GM06990 (cell line): ENCODE measurements at places on chromosomes 13 and 19.

DNA sequence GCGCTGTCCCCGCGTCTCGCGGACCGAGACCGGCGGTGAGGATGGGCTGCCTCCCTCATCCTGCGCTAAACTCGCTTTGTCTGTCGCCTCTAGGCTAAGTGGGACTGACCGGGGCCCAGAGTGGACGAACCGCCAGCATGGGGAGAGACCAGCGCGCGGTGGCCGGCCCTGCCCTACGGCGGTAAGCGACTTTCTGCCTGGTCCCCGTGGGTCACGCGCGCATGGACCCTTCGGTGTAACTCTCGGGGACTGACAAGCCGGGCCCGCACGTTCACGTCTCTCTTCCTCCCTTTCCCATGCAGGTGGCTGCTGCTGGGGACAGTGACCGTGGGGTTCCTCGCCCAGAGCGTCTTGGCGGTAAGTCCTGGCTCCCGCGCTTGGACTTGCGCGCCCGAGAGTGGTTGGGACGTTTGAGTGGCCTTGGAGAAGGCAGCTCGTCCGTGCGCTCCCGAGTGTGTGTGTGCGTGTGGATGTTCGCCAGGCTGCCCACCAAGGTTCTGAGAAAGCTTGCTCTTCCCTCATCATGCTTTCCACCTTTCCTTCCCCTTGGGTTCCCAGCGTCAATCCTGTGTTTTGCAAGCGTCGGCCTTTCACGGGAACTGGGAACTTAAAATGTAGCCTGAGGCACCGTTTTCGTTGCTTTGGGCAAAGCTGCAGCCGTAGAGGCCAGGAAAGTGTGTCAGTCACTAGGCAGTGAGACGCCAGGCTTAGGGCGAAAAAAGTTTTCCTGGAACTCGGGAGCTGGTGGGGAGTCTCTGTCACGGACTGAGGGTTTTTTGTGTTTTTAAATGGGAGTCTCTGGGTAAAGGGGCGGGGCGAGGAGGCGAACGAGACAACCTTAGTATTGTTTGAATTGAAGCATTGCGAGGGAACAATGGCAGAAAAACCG is 927 bp downstream of the COL4A2 start:
- DNase-seq, result no peak

DNA sequence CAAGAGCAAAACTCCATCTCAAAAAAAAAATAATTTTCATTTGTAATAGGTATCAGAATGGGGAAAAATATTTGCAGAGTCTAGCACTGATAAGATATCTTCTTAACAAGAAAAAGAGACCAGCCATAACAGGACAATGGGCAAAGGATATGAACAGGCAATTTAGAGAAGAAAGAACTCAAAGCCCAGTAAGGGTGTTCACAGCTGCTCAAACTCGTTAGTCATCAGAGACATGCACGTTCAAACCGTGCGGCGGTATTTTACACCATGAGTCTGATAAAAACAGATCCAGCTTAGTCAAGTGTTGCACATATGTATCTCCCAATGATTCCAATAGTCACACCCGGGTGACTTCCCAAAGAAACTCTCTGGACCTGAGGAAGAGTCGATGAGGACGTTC is 13.7 kb upstream of the NCCRP1 start:
- no peak for DNase-seq

DNA sequence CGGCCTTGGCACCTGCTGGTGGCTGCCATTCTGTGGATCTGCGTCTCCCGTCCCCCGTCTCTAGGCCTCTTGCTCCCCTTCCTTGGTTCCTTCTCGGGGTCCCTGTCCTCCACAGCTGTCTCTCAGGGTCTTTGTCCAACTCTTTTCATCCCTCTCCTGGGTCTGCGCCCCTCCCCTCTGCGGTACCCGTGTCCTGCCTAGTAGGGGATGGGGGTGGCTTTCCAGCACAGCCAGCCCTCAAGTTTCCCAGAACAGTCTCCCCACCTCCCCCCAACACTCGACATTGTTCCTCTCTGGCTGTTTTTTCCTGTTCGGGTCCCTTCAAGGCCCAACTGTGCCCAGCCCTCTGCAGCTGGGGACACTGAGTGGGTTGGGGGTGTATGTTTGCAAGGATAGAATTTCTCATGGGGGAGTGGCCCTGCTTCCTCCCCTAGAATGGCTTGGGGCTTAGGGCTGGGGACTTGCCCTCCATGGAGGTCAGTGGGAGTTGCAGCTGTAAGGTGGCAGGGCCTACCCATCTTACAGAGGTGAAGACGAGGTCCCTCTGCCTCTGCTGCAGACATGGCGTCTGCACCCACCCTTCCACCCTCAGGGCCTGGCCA is 762 bp upstream of the ADM5 start:
- DNase-seq, result no peak

GRCh38 chr19:10712754-10713153 is 5.1 kb upstream of the DNM2 start:
- DNase-seq, result no peak

DNA sequence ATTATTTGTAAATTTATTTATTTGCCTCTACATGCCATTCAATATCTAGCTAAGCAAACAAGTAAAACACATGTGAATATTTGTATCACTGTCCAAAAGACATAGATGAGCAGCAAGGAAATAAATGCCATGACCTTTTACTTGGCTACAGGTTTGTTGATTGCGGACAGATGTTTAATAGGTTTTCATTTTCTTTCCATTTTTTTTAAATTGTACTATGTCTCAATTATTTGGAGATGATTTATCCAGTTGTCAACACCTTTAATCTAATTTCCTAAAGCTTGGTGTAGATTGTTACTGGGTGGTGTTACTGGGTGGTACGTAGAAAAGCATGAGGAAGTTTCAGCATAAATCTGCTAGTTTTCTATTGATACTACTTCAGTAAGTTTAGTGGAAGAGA is 560.6 kb upstream of the SPRY2 start:
- DNase-seq, result no peak

DNA sequence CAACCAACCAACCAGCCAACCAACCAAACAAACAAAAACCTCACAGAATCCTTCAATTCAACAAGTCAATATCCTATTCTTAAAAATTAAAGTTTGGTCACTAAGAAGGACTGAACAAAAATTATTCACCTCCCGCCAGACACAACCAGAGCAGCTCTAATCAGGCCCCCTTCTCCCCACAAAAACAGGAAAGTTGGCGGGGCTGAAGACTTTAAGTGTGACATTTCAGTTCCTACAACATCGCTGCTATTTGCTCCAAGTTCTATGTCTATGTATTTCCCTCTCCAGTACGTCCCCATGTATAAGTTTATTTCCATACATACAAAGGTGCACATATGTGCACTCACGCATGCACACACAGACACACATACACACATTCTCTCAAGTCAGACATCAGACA is 32.8 kb upstream of the STK24 start:
- DNase-seq, result no peak

- DNase-seq, result no peak
Observed at GRCh38 chr13:90105849-90106496, 1241.5 kb upstream of the MIR17HG start.

DNA sequence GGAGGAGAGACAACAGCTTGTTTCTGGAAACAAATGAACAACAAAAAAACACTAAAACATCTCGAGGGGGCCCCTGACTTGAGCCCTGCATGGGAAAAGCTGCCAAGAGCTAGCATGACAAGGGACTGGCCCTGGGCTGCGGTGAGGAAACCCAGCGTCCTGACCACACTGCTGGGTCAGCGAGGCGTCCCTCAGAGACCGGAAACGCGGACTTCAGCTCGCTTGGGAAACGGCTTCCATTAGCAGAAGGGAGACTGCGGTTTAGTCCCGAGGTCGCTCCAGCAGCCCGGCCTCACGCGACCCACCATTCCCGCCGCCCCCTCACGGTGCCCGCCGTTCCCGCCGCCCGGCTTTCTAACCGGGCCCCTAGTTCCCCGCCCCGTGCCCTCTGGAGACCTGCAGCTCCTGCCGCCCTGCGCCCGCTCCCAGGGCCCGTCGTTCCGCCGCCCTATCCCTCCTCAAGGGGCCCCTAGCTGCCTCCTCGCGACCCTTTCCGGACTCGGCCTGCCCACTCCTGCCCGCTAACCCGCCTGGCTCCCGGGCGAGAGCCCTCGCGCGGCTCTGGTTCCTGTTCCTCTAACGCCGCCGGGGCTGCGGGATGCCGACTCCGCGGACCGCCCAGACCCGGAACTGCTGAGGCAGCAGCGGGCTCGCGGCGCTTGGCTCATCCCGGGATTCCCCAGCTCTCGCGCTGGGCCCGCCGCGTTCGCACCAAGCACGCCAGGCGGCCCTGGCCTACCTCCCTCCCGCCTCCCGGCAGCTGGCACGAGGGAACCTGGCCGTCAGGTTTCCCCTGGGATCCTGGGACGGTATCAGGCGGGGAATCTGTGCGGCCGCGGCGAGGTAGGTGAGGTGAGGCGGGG is at the start of gene CCDC122:
Gene CCDC122, minus strand, starts transcription at position 849 of the 863 bp plus-strand sequence. CDS start 10,364 bp downstream, outside the sequence.
- DNase-seq, result peak; percentile 85

- no peak for DNase-seq
Observed at GRCh38 chr19:36986131-36986530, 70.0 kb downstream of the ZNF568 start.

DNA sequence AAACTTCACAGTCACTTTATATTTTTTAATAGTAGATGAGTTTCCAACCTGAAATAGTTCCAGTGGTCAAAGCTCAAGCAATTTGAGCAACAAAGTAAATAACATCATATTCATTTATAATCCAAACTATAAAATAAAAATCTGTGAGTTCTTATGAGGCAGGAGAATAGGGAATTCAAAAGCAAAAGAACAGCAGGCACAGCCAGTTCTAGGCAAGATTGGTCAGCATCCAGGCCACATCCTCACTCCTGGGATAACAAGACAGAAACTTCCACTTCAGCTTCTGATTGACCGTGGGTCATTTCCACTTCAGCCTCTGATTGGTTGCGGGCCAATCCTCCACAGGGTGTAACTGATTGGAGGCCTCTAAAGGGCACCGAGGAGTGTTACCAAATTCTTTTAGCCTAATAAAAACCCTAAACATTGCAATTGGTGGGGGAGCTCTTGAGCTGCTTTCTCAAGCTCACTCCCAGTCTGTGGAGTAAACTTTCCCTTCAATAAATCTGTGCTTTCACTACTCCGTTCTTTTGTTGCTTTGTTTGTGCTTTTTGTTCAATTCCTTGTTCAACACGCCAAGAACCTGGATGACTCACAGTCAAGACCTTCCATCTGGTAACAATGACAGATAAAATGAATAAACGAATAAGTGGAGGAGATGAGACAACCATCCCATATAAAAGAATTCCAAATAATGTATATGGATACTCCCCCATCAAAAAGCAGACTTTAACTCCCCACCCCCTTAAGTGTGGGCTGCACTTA is 42.6 kb upstream of the AMER2 start:
- DNase-seq, result no peak

GRCh38 chr13:87094646-87095045 is 576.5 kb upstream of the SLITRK5 start:
- DNase-seq, result no peak

GRCh38 chr13:51324714-51325420 is 14.6 kb upstream of the SERPINE3 start:
- peak; percentile 20 for DNase-seq

- no peak for DNase-seq
Observed at GRCh38 chr13:52806029-52806428, 42.4 kb downstream of the PCDH8 start.

GRCh38 chr13:41668130-41668757 is 210.9 kb downstream of the RGCC start:
- peak; percentile 32 for DNase-seq

DNA sequence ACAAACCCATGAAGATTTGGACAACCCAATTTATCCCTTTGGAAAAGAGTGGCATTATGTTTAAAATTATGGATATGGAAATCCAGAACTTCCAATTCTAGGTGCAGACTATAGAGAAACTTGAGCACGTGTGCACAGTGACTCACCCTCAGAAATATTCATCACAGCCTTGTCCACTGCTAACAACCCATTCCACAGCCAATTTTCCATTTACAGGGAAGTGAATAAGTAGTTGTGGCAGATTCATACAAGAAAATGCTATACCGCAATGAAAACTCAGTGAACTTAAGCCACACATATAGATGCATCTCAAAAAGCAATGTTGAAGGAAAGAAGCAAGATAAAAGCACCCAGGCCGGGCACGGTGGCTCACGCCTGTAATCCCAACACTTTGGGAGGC is 133.3 kb downstream of the USP12 start:
- no peak for DNase-seq

- DNase-seq, result no peak
Observed at GRCh38 chr19:8571006-8571411, 6.2 kb downstream of the MYO1F start.

- DNase-seq, result no peak
Observed at GRCh38 chr13:78036841-78037240, 118.2 kb upstream of the EDNRB start.

GRCh38 chr13:31967155-31967554 is 64.4 kb upstream of the FRY start:
- no peak for DNase-seq

DNA sequence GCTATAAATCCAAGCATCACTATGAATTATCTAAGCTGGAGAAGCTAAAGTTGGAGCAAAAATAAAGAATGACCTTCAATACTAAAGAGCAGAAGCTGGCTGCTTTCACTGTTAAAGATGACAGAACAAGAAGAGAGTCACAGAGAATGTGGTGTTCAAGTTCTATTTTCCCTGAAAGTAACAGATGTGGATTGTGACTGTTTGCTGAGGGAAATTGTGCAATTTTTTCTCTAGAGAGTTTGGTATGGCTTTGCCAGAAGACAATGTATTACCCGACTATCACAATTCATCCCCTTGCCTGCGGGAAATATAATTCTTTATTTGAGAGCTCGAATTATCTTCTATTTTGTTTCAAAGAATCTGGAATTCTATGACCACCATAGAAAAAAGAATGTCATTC is 83.1 kb downstream of the TNFSF13B start:
- DNase-seq, result no peak

- no peak for DNase-seq
Observed at GRCh38 chr19:18320865-18321733, 1.8 kb downstream of the LSM4 start.

DNA sequence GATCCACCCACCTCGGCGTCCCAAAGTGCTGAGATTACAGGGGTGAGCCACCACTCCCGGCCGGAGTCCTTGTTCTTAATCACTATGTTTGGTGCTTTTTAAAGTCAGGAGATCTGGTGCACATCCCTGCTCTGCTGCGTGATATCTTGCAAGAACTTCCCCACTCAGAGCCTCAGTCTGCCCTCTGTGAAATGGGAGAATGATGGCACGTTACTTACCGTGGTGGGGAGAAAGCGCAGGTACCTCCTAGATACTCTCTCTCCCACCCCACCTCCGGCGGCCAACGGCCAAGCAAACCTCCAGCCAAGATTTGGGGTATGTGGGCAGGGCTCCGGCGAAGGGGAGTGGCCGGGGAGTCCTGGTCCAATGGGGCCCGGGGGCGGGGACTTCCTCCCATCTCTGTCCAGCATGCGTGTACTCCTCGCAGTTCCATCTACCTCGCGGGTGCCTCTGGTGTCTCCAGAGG is at the start of gene RYR1:
Gene RYR1, plus strand, starts transcription at position 424 of the 466 bp plus-strand sequence. CDS start 139 bp downstream, outside the sequence.
- DNase-seq, result peak; percentile 61
